ENCODE measurements at places on chromosomes 13 and 19.
A peak's percentile ranks its signal among the peaks of the same experiment; 100 is the strongest.

- H3K27me3 ChIP-seq, result no peaks in the 10 kb centered on the region
- peaks cover 24% of the 10 kb centered on the region for H3K4me1 ChIP-seq
- H3K36me3 ChIP-seq, result peaks cover 10% of the 10 kb centered on the region
- no peak for DNase-seq
Measured at GRCh38 chr19:2214251-2214650, 21.9 kb downstream of the PLEKHJ1 start.

DNA sequence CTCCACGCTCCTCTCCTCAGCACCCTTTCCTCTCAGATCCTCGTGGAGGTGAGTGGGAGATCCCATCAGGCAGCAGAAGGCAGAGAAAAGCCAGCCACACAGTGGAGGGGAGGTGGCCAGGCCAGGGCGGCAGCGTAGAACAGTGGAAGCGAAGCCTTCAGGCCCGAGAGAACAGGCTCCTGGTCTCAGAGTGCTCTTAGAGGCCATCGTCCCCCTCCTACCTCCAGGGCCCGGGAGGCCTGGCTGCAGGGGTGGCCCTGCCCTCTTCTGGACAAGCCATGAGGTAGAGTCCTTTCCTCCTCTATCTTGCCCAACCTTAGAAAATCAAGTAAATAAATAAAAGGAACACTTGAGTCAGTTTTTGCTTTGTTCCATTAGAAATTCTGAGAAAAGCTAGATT is 202.0 kb downstream of the KATNAL1 start:
- H3K27me3 ChIP-seq, result no peaks in the 10 kb centered on the region
- no peaks in the 10 kb centered on the region for H3K36me3 ChIP-seq
- peak overlapping the region; percentile 6 for H3K27ac ChIP-seq
- H3K4me1 ChIP-seq, result peaks cover 23% of the 10 kb centered on the region
- no peak overlapping the region for H3K4me3 ChIP-seq

- no peaks in the 10 kb centered on the region for H3K36me3 ChIP-seq
- no peak overlapping the region for H3K4me3 ChIP-seq
- DNase-seq, result peak; percentile 57
- H3K4me1 ChIP-seq, result peaks cover 22% of the 10 kb centered on the region
- H3K27me3 ChIP-seq, result no peaks in the 10 kb centered on the region
Measured at GRCh38 chr19:48741129-48741999, 954 bp upstream of the RASIP1 start.

DNA sequence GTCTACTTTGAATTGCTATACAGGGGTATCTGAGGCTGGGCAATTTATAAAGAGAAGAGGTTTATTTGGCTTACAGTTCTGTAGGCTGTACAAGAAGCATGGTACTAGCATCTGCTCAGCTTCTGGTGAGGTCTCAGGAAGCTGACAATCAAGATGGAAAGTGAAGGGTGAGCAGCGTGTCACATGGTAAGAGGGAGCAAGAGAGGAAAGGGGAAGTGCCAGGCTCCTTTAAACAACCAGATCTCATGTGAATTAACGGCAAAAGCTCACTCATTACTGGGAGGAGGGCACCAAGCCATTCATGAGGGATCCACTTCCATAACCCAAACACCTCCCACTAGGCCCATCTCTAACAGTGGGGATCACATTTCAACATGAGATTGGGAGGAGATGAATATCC is 222.4 kb downstream of the TDRD3 start:
- no peak overlapping the region for H3K4me3 ChIP-seq
- H3K36me3 ChIP-seq, result no peaks in the 10 kb centered on the region
- H3K27ac ChIP-seq, result no peak overlapping the region
- H3K4me1 ChIP-seq, result no peaks in the 10 kb centered on the region
- DNase-seq, result no peak

DNA sequence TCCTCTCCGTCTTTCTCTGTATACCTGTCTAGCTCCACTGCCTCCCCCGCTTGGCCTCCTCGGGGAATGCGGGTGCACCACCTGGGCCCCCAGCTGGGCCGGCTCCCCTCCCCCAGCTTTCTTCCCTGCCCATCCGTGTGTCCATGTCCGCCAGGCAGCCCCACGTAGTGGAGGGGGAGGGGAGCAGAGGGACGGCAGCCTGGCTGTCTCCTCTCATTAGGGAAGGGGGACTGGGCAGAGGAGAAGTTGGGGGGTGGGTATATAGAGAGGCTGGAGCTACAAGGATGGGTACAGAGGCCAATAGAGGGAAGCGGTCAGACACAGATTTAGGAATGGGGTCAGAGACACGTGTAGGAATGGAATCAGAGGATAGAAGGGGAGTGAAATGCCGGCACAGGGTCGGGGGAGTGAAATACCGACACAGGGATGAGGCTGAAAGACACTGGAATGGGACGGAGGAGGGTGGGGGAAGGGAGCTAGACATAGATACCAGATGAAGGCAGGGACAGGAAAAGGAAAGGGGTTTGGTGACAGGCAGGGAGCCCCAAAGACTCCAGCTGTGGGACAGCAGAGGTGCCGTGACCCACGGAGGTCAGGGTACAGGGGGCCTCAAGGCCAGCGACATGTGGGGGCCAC is 2.8 kb downstream of the NECTIN2 start:
- H3K27ac ChIP-seq, result peak overlapping the region; percentile 98
- H3K36me3 ChIP-seq, result peaks cover 4% of the 10 kb centered on the region
- H3K4me3 ChIP-seq, result no peak overlapping the region
- peaks cover 35% of the 10 kb centered on the region for H3K4me1 ChIP-seq
- no peaks in the 10 kb centered on the region for H3K27me3 ChIP-seq

DNA sequence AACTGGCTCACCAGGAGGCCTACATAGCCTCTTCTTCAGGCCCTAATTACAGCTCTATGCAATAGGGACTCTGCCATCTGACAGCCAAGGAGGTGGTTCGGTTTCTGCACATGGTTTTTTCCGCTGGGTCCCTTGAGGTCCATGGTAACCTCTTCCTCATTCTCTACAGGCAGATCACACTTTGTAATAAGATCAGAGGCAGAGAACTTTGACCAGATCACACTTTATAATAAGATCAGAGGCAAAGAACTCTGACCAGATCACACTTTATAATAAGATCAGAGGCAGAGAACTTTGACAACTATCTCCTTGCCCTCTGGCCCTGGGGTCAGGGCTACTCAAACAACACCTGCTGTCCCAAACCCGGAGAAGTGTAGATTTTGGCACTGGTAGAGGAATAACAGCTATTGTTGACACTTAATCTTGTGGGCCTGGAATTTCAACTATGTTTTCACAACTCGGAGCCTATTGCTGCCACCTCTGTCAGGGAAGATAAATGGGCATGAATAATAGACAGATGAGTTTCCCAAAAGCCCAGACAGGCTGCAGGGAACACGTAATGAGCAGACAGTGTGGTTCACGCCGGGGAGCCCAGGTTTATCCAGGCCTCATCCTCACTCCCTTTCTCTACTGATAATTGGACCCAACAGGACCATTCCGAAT is 246.1 kb downstream of the UQCRFS1 start:
- no peak overlapping the region for H3K4me3 ChIP-seq
- H3K27ac ChIP-seq, result no peak overlapping the region
- no peaks in the 10 kb centered on the region for H3K36me3 ChIP-seq
- DNase-seq, result no peak
- H3K4me1 ChIP-seq, result no peaks in the 10 kb centered on the region

DNA sequence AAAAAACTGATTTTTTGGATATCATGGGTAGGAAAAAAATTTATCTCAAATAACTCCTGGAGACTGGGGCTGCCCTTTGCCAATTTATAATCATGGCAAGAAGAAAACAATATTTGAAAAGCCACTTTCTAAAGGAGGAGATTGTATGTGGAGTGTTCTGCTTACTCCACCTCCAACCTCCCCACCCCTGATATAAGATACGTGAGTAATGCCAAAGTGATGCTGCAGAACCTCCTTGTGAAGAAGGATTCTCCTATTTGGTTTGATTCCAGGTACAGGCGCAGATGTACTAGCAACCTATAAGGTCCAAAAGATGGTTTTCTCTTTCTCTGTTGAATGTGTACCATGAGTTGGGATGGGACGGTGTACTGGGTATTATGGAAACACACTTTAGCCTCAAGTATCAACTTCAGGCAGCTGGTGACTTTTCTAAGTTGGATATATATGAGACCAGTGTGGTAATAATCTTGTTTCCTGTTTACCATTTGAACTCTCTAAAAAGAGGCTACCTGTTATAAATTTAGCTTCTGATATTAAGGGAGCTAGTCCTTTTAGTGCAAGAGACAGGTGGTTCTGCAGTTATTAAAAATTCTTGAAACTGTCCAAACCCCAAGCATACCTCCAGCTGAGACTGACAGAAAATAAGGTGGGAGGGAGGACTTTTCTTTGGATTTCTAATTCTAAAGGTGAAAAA is 724.0 kb upstream of the MIR17HG start:
- no peak overlapping the region for H3K4me3 ChIP-seq
- no peak for DNase-seq
- no peaks in the 10 kb centered on the region for H3K27me3 ChIP-seq

DNA sequence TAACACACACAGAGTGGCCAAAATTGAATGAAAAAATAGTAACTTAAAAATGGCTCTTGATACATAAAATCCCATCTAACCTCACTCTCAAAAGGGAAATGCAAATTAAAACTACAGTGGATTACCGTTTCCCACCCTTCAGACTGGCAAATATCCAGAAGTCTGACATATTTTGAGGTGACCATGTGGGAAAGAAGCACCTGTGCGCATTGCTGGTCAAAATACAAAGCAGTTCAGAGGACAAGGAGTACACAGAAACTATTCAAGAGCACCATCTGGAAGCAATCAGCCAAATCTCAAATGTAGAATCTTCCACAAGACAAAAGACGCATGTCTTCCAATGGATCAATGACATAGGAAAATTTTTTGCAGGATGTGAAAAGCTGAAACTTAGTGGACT is 23.2 kb downstream of the NALCN start:
- H3K36me3 ChIP-seq, result no peaks in the 10 kb centered on the region
- DNase-seq, result no peak
- H3K27me3 ChIP-seq, result no peaks in the 10 kb centered on the region
- no peaks in the 10 kb centered on the region for H3K4me1 ChIP-seq

All from Caco-2 (cell line).